ENCODE measurements at places on chromosomes 7 and 10.

DNA sequence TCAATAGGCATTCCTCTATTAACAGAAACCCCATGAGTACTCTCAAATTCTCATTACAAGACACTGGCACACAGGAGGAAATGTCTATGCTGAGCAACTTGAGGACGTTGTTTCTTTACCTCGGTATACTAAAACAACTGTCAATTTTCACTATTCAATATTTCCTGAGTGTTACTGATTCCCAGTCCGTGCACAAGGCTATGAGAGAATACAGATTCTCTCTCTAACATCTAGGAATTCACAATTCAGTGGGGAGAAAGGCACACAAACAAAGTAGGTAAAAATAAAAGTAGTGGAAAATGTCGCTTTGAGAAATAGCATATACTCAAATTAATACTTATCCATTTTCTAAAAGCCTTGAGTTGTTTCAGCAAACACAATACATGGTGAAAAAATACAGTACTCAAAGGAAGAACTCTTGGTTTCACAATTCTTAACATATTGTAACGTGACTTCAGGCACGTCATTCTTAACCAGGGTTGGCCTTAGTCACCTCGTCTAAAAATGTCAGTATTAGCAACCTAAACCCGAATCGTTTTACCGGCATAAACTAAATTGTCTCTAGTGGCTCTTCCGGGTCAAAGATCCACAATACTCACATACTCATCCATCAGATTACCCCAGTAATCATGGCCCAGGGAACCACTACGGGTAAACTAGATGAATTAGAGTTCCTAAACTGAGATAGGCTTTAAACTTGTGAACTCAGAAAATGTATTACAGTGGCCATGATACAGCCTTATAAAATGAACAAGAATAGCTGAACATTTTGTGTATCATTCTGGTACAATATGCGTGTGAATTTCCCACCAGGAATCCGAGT is 1.5 kb downstream of the IPMK start:
- DNase-seq: peak; percentile 17

DNA sequence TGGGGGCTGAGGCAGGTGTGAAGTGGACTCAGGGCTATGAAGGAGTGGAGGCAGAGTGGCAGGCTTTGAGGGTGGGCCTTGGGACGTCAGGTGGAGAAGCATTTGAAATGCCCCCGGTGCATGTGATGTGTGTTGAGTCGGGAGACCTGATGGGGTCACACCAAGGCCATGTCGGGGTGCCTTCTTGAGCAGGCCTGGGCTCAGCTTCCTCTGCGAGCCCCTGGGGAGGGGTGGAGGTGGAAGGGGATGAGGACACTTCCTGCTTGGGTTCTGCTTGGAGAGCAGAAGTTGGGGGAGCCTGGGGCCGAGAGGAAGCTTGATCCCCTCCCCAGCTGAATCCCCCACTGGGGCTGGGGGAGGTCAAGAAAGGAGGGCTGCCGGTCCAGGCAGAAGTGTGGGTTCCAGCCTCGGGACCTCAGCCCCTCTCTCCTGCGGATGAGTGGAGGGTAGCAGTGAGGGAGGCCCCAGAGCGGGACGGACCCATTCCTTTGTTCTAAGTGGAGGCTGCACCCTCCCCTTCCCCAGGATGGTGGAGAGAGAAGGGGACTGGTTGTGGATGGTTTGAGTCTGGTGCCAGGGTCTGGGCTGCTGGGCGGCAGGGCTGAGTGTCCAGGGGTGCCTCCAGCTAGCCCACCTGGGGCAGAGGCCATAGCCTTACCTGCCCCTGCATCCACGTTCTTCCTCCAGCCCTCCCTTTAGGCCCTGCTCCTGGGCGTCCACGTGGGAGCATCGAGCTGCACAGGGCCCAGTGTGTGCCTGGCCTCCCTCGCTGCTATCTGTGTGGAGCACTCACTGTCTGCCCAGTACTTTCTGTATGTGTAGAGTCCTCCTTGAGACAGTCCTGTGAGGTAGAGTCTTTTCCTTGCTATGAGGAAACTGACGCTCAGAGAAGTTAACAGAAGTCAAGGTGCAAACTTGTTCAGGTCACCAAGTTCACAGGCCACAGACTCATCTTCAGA is 36.7 kb downstream of the PRF1 start:
- no peak for DNase-seq

- no peak for DNase-seq
These were observed 665.2 kb downstream of the INHBA start for GRCh38 chr7:41037691-41038090.

- no peak for DNase-seq
These were observed 84.3 kb downstream of the CREM start for GRCh38 chr10:35210961-35211360.

DNA sequence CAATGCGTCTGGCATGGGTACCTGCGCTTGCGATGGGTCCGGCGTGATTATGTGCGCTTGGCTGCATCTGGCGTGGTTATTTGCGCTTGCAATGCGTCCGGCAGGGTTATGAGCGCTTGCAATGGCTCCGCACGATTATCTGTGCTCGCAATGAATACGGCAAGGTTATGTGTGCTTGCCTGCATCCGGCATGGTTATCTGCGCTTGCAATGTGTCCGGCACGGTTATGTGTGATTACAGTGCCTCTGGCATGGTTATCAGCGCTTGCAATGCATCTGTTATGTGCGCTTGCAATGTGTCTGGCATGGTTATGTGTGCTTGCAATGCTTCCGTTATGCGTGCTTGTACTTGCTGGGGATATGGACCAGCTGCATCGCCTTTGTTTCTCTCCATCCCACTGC is 37.7 kb downstream of the RBAK start:
- DNase-seq: no peak

DNA sequence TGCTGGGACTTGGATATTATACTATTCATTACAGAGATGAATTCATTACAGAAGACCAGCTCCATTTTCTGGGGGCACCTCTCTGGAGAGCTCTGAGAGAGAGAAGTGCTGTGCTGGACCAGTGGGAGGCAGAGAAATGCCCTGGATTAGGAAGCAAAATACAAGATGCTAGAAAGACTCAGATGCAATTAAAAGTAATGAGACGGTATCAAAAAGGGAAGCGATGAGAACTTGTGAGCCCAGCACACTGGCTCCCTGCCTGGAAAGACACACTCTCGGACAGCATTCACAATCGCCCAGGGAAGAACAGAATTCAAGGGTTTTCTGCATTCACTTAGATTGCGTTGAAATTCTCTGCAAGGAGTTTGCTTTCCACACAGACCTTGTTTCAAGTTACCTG is 3.5 kb upstream of the FRAT2 start:
- DNase-seq: no peak

DNA sequence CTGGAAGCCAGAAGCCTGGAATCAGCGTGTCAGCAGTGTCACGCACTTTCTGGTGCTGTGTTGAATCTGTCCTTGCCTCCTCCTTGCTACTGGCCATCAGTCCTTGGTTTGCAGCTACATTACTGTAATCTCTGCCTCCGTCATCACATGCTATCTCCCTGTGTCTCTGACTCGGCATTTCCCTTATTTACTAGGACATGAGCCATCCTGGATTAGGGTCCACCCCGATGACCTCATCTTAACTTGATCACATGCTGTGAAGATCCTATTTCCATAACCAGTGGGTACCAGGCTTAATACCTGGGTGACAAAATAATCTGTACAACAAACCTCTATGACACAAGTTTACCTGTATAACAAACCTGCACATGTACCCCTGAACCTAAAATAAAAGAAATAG is 518.0 kb upstream of the KLF6 start:
- DNase-seq: no peak
